ENCODE measurements at places on chromosomes 3 and 15. TPM values are rescaled to one million over a fixed set of nuclear protein-coding genes. Genes with fewer than 3 reads are reported as not detected.
A peak's percentile ranks its signal among the peaks of the same experiment; 100 is the strongest.

GRCh38 chr15:93656041-93656440, 567.0 kb upstream of the RGMA start:
- no peak for DNase-seq

GRCh38 chr15:85336880-85337279, 43.5 kb upstream of the AKAP13 start:
- peak; percentile 27 for DNase-seq

GRCh38 chr3:158743664-158744566, 11.7 kb upstream of the RARRES1 start:
- no peak for DNase-seq

GRCh38 chr3:177973241-177973840, 562.9 kb upstream of the KCNMB2 start:
- DNase-seq = no peak

- peak; percentile 25 for DNase-seq
These were observed 545.6 kb upstream of the ZNF385D start for GRCh38 chr3:22296601-22297000.

GRCh38 chr3:134985864-134986715, 191.0 kb downstream of the EPHB1 start:
- DNase-seq = peak; percentile 52

GRCh38 chr15:78018946-78019644, 58.4 kb downstream of the TBC1D2B start:
- peak; percentile 45 for DNase-seq

The SH2D7 gene
- polyA plus RNA-seq = 0.14 TPM

The STAC gene
- polyA plus RNA-seq = 30.4 TPM
